ENCODE measurements at places on chromosomes 2 and 18. TPM values are rescaled to one million over a fixed set of nuclear protein-coding genes. Genes with fewer than 3 reads are reported as not detected.

ALPG gene
- total RNA-seq = 0.38 TPM

CFAP65 gene
- 0.16 TPM for total RNA-seq

COL5A2 gene
- total RNA-seq = 72.7 TPM

FLACC1 gene
- 0.46 TPM for total RNA-seq

TBR1 gene
- total RNA-seq = 0.07 TPM

SERPINB7 gene
- total RNA-seq = 2.8 TPM

NLRC4 gene
- 0.11 TPM for total RNA-seq
